ENCODE measurements at places on chromosomes 4 and X.
A peak's percentile ranks its signal among the peaks of the same experiment; 100 is the strongest.

- no peak for DNase-seq
These were observed 57.4 kb downstream of the PJA1 start for GRCh38 chrX:69107747-69108401.

DNA sequence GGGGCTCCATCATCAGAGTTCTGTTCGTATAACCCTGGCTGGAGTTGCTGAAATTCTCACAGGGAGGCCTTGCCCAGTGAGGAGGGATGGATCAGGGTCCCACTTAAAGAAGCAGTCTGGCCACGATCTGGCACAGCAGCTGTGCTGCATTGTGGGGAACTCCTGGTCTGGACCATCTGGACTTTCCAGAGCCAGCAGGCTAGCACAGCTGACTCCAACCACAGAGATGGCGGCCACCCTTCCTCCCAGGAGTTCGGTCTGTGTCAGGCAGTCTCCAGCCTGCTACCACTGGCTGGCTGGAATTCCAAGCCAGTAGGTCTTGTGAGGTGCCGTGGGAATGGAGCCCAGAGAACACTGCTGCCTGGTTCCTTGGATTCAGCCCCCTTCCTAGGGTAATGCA, 62.0 kb downstream of the SLAIN2 start:
- DNase-seq, result no peak

DNA sequence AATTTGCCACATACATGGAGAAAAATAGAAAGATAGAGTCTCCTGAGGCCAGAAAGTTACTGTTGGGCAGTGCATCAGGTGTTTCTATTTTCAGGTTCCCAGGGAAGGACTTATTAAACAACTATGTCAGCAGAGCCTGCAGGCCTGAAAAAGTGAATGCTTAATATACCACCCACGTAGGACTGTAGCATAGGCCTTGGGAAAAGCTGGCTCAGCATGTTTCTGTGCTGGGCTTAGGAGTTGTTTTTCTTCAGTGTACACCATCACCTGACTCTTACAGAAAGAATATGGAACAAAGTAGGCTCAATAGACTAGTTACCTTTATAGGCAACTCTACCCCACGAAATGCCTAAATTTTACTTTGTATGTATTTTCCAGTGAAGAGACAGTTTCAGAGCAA, 1385.9 kb downstream of the FAM133A start:
- DNase-seq, result no peak

GRCh38 chrX:69503228-69503781, 821 bp upstream of the NALF2 start:
- DNase-seq, result no peak

DNA sequence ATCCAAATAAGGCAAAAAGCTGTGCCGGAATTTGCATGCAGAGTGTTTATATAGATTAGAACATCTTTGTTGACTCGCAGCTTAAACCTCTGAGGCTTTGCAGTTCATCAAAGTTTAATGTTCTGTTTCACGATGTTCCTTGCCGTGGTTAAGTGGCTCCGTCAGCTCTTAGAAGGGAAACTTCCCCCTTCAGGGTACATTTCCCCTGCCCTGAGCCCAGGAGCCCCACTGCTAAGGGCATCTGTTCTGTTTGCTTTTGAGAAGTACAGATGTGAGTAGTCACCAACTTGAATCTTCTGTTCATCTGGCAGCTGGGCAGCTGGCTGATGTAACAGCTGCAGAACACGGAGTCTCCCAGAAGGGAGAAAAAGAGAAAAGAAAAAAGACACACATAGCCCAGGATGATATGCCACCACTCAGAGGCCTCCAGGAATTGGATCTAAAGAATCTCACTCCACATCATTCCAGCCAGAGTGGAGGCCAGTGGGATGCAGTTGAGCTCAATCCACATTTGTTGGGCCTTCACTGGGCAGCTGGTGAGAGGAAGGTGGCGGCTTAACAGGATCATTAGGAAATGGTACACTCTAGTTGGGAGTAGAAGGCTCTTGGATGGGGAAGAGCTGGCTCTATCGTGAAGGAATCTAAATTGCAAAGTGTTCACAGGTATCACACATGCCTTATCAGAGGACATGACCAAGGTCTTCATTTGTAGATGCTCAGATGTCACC, 178.7 kb upstream of the RBPJ start:
- DNase-seq, result peak; percentile 41

DNA sequence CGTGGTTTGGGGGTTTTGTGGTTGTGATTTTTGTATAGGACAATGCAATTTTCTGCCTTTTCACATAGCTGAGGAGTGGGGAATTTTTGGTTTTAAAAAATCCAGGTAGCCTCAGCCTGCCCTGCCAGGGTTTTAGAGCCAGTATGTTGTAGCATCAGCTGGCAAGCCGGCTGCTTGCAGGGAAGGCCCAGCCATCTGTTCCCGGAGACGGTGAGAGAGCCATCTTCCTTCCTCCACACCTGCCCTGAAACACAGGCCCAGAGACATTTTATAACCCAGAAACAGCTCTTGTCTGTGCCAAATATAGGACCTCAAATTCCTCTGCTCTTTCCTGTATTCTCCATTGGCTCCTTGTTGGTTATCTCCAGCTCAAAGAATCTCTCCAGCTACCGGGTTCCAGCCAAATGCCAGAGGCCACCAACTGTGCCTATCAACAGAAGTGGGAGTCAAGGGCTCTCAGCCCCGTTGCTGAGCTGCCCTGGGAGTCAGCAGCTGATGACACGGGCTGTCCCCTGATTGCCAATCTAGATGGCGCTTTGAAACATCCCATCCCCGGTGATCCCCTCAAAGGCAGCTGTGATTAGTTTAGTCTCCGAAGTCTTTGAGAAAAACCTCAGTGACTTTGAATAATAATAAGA, 595.2 kb downstream of the MID1IP1 start:
- DNase-seq, result no peak

DNA sequence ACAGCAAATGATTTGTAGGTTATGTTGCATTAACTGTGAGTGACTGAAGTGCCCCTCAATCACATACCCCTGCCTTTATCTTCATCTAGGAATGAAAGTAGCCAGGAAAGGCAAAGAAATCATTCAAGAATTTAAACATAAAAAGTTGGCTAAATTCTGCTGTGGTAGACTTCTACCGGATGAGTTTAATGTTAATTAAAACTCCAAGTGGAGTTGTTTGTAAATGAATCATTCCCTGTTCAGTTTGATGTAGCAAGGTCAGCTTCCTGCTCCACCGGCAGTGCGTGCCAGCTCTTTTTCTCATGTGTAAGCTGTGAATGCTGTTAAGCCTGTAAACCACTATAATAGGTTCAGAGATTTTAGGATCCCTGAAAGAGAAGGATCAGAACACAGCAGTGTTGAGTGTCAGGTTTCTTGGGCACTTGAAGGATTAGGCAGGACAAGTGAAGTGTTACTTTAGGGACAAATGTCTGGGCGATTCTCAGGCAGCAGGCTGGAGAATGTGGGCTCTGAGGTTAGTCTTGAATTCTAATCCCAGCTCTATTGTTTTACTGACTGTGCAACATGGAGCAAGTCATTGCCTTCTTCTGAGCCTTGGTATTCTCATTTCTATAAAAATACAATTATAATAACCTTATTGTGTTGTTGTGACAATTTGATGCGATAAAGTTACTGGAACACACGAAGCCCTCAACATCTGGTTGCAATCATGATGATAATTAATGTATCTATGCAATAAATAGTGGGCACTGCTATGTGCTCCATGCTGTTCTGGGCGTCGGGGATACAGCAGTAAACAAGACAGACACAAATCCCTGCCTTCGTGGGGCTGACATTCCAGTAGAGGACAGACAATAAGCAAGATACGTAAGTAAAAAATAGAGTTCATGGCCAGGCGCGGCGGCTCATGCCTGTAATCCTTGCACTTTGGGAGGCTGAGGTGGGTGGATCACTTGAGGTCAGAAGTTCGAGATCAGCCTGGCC, 112.0 kb downstream of the SHROOM3 start:
- DNase-seq, result no peak

DNA sequence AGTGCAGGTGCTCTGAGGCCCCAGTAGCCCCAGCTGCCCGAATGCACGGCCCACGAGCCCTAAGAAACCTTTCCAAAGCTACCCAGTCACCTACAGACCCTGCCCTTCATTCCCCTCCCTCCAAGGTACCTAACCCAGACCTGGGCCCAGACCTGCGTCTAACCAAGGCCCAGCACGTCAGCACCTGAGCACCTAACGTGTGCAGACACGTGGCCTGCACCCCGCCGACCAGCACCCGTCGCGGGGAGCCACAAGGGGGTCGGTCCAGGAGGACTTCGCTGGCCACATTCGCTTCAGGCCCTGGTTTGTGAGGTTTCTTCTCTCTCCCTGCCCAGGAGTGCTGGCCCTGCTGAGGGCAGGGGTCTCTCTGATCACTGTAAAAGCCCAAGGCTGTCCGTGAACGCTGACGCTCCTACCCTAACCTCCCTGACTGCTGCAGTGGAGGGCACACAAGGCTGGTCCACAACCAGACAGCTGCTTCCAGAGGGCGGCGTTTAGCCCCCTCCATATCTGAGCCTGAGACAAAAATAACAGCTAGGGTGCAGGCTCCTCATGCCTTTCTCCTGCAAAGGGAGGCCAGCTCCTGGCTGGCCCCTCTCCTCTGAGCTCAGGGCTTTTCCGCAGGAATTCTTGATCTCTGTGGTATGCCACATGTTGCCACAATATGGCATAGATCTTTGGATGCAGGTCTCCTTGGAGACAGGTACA, 31.8 kb downstream of the WDR1 start:
- DNase-seq, result peak; percentile 9

- no peak for DNase-seq
These were observed 47.9 kb downstream of the TET2 start for GRCh38 chr4:105194328-105195231.

DNA sequence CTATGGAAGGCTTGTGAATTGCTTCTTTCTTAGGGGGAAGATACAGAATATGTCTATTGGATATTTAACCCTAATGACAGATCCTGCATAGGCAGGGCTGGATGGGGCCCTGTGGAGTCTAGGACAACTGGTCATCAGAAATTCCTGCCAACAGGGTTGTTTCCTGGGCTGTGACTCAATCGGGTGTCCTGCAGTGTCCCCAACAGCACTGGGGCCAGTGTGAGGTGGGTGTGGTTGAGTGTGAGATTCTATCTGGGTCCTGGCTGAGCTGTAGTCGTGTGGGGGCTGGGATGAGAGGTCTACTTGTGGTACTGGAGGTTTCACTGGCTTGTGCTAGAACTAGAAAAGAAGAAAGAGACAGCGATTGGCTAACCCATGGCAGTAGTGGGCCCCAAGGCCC, 87.3 kb upstream of the WDR1 start:
- no peak for DNase-seq

DNA sequence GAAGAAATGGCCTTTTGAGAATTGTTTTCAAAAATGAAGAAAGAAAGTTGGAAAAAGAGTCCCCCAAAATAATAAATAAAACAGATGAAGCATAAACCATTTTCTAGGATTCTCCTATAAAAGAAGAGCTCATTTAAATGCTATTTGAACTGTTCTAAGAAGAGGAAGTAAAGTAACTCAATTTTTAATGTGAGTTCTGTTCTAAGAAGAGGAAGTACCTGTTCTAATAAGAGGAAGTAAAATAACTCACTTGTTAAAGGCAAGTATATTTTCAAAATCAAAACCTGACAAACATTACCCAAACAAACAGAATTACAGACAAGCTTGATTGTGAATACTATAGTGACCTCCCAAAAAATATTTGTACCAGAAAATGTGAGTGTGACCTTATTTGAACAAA, 1326.3 kb downstream of the C4orf33 start:
- no peak for DNase-seq

GRCh38 chr4:118683513-118683912, 1.7 kb upstream of the METTL14 start:
- no peak for DNase-seq

GRCh38 chr4:552019-552418, 24.1 kb downstream of the TMEM271 start:
- DNase-seq, result no peak

- no peak for DNase-seq
These were observed 27.5 kb downstream of the UBE2D3 start for GRCh38 chr4:102799816-102800215.

DNA sequence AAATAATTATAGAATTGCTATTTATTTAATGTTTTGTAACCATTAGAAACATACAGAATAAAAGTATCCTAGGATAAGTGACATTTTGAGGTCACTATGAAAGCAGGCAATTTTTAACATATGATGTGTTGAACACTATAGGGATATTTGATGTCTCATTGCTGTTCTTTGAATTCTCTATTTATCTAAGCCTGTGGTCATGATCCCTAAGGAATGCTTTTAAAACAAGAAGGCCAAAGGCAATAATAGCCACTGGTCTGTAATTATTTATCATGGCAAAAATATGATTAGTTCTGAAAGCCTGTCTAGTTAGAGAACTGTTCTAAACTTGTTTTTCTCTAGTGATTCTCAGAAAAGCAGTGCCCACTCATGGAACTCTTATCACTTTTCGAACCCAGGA, 186.6 kb downstream of the RPA4 start:
- no peak for DNase-seq

GRCh38 chr4:47031011-47031678, at the start of gene GABRB1:
Gene GABRB1, plus strand, starts transcription at chr4:47031567.
- peak; percentile 45 for DNase-seq

DNA sequence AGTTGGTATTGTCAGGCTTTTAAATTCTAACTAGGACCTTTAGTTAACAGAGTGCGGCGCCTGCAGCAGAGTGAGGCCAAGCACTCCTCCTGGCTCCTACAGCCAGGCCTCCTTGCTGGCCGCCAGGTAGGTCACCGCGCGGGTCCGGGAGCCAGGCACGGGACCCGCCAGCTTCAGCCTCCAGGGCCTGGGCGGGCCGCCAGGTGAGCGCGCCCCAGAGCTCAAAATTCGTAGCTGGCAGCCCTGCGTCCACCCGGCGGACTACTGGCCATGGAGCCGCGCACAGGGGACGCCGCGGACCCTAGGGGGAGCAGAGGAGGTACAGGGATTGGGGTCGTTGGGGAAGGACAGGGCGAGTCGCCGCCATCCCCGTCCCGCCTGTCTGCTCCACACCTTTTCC, at the start of gene MAGIX:
Gene MAGIX (plus strand): TSS at position 139 of the 400 bp plus-strand sequence. CDS start 132 bp downstream, at position 271.
- no peak for DNase-seq

DNA sequence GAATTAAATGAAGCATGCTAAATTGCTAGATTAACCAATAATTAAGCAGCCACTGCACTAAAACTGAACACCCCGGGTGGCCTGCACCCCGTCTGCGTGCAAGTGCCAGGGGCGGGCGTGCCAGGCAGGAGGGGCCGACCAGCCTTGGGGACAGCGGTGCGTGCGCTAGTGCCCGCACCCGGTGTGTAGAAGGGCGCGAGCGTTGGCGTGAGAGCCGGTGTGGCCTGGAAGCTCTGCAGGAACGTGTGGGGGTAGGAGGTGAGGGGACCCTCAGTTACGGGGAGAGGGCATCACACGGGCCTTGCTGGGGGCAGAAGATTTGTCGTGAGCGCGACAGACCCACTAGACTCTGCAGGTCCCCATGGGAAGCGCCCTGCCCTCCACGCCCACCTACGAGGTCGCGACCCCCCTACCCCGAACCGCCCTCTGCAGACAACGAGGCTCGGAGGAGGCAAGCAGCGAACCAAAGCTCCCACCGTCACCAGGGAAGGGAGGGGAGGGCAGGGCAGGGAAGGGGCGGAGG, 105.8 kb downstream of the FAM53A start:
- DNase-seq, result no peak

GRCh38 chr4:4436244-4436823, 49.4 kb downstream of the NSG1 start:
- DNase-seq, result no peak

DNA sequence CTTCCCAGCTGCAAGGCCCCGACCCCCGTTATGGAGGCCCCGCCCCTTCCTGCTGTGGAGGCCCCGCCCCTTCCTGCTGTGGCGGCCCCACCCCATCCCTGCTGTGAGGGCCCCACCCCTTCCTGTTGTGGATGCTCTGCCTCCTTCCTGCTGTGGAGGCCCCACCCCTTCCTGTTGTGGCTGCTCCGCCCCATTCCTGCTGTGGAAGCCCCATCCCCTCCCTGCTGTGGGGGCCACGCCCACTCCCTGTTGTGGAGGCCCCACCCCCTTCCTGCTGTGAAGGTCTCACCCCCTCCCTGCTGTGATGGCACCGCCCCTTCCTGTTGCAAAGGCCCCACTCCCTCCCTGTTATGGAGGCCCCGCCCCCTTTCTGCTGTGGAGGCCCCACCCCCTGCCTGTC, 104.9 kb upstream of the PSAPL1 start:
- no peak for DNase-seq

Measured in uterus (tissue), 4 donors.